ENCODE measurements at places on chromosomes 2 and 18. TPM values are rescaled to one million over a fixed set of nuclear protein-coding genes. Genes with fewer than 3 reads are reported as not detected.

DNA sequence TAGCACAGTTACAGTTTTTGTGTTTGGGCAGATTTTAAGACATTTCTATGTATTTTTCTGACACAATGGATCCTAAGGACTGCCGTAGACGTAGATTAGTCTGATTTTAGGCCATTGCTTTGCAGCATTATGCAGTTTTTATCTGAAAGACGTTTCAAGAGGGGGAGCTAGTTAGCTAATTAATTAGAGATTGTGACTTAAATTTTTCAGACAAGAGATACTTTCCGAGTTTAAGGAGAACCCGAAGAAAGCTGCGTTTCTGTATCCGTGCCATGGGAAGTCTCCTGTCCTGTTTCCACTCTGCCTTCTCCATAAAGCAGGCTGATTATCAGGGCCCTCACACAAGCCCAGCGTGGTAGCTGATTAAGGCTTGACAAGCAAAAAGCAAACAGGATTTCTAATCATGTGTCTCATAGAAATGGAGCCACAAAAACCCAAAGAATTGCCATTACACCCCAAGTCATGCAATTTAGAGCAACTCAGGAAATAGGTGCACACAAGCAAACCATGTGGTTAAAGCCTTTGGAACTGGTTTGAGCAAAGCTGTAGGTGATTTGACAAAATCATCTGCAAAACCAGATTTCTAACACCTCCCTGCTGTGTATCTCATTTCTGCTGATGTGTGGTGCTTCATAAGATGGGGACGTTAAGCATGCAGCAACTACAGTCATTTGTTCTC is 808.1 kb downstream of the RNF144A start:
- no peaks in the 10 kb centered on the region for H3K27me3 ChIP-seq
- no peaks in the 10 kb centered on the region for H3K36me3 ChIP-seq
- H3K27ac ChIP-seq: no peak overlapping the region
- H3K4me3 ChIP-seq: no peak overlapping the region
- DNase-seq: peak; percentile 62

DNA sequence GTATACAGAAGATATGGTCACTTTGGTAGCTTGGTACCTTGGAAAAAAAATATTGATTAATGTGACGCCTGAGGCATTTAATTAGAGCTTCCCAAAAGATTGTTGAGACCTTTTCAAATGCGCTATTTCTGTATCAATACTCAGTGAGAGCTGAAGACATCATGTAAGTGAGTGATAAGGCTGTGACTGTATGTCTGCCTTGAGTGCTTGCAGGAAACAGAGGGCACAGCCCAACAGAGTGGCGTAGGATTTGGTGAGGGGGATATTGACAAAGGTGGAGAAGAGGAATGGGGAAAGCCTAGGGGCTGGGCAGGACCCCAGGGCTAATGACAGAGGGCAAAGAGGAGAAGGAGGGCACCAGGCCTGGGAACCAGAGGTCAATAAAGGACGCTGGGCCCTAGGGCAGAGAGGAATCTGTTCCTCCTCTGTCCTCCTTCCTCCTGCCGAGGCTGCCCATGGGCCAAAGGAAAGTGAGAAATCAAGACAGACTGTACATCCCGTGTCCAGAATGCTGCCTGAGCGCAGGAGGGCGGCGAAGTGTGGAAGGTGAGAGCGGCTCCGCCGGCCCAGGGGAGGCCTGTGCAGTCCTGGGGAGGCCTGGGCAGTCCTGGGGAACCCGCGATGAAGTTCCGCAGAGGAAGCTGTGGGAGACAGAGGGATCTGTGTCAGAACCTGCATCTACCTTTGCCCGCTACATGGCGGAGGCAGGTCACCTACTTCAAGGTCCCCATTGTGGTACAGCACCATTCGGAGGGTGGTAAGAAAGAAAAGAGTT is 228.6 kb upstream of the PIEZO2 start:
- DNase-seq: no peak
- H3K36me3 ChIP-seq: no peaks in the 10 kb centered on the region
- no peaks in the 10 kb centered on the region for H3K27me3 ChIP-seq
- H3K27ac ChIP-seq: no peak overlapping the region
- no peak overlapping the region for H3K4me3 ChIP-seq

GRCh38 chr2:19026261-19026660 is 332.2 kb downstream of the OSR1 start:
- no peak overlapping the region for H3K4me3 ChIP-seq
- H3K4me1 ChIP-seq: peaks cover 7% of the 10 kb centered on the region
- H3K36me3 ChIP-seq: no peaks in the 10 kb centered on the region
- DNase-seq: no peak
- no peaks in the 10 kb centered on the region for H3K27me3 ChIP-seq

DNA sequence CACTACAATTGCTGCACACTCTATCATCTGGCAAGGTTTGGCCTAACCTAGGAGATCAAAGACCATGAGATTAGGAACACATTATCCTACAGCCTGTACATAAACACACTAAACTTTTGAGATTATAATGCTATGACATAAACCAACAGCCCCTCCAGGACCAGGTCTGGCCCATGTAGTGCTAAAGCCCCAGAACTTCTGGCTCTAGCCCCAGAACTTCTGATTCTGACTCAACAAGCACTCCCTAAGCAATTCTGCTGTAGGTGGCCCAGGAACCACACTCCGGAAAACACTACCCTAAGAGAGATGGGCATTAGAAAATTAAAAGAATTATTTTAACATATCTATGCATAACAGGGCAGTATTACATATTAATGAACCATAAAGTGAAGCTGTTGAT is 369.5 kb upstream of the LYPD1 start:
- no peak overlapping the region for H3K27ac ChIP-seq
- H3K4me1 ChIP-seq: no peaks in the 10 kb centered on the region
- no peak overlapping the region for H3K4me3 ChIP-seq
- H3K36me3 ChIP-seq: no peaks in the 10 kb centered on the region
- H3K27me3 ChIP-seq: no peaks in the 10 kb centered on the region
- DNase-seq: no peak

DNA sequence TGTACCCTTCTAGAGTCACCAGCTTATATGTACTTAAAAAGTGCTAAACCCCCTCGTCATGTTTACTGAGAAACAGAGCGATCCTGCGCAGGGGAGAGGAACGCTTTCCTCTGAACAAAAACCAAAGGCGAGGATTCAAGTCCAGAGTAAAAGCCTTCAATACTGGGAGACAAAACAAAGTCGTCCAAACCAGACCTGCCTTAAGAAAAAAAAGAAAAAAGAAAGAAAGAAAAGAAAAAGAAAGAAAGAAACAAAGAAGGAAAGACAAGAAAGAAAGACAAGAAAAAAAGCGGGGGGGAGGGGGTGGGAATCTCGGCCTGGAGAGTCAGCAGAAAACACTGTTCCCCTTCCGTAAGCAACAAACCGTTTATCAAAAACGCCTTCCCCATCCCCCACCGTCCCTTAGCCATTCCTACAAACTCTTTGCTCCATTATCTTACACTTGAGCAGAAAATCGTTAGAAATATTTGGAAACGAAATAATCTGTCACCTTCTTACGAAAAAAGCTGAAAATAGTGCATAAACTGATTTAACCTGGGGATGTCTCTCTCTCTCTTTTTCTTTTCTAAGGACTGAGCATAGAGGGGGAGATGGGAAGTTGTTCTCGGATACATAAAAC is 3.3 kb downstream of the PTGR3 start:
- peaks cover 5% of the 10 kb centered on the region for H3K36me3 ChIP-seq
- peak overlapping the region; percentile 58 for H3K27ac ChIP-seq
- peaks cover 22% of the 10 kb centered on the region for H3K4me1 ChIP-seq

- no peaks in the 10 kb centered on the region for H3K36me3 ChIP-seq
- no peaks in the 10 kb centered on the region for H3K4me1 ChIP-seq
- no peak overlapping the region for H3K27ac ChIP-seq
- DNase-seq: peak; percentile 39
Measured at GRCh38 chr2:26469092-26469710, 8.7 kb downstream of the OTOF start.

DNA sequence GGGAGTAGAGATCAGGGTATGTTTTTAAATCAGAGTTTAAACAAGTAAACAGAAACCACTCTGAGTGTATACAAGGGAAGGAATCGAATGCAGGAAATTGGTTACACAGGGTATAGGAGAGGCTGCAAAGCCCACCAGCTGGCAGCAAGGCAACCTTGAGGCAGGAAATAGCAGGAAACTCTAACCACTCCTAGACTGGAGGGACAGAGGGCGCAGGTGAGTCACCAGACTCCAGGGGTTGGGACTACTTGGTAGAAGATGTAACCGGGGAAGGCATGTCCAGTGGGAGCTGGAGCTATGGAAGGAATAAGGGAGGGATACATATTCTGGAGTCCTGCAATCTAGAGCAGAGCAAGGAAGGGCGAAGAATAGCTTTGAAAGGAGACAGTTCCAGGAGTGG is 152.3 kb downstream of the MEIS1 start:
- no peak overlapping the region for H3K27ac ChIP-seq
- H3K27me3 ChIP-seq: no peaks in the 10 kb centered on the region
- DNase-seq: peak; percentile 24
- no peaks in the 10 kb centered on the region for H3K36me3 ChIP-seq

- H3K27me3 ChIP-seq: peaks cover 13% of the 10 kb centered on the region
- no peaks in the 10 kb centered on the region for H3K36me3 ChIP-seq
- no peaks in the 10 kb centered on the region for H3K4me1 ChIP-seq
- no peak overlapping the region for H3K27ac ChIP-seq
Measured at GRCh38 chr2:127197475-127198385, 22.4 kb downstream of the CYP27C1 start.

DNA sequence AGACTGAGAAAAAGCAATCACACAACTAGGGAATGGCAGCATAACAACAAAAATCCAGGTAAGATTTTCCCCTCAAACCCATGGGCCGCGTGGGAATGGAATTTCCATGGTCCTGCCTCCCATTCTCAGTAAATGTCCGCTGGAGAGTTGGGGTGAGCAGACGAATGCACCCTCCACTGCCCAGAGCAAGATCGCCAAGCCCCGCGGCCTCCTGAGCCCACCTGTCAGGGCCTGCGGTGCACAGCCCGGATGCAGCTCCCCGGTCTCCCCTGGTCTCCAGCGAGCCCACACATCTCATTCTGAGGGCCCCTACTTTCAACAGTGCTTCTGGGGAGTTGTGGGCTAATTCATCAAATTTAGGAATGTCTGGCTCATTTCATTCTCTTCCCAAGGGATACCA is 327.4 kb upstream of the HS6ST1 start:
- no peaks in the 10 kb centered on the region for H3K36me3 ChIP-seq
- H3K27ac ChIP-seq: no peak overlapping the region

GRCh38 chr18:53971331-53971730 is 253.1 kb downstream of the MBD2 start:
- H3K4me1 ChIP-seq: no peaks in the 10 kb centered on the region
- H3K4me3 ChIP-seq: no peak overlapping the region
- no peak overlapping the region for H3K27ac ChIP-seq
- DNase-seq: peak; percentile 25

GRCh38 chr2:201467666-201468065 is 16.1 kb downstream of the STRADB start:
- no peak overlapping the region for H3K4me3 ChIP-seq
- H3K4me1 ChIP-seq: peaks cover 23% of the 10 kb centered on the region
- H3K27me3 ChIP-seq: no peaks in the 10 kb centered on the region
- H3K27ac ChIP-seq: no peak overlapping the region
- no peak for DNase-seq

DNA sequence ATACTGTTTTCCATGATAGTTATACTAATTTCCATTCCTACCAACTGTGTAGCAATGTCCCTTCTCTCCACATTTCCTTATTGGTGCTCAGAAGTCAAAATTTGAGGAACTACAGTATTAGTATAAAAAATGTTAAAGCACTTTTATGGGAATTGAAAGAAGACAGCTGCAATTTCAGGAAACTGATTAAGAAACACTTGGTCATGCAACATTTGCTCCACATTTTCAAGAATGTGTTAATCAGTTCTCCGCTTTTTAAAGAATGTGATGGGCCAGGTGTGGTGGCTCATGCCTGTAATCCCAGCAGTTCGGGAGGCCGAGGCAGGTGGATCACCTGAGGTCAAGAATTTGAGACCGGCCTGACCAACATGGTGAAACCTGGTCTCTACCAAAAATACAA is 33.6 kb upstream of the MGAT4A start:
- H3K4me3 ChIP-seq: no peak overlapping the region
- H3K36me3 ChIP-seq: no peaks in the 10 kb centered on the region
- H3K27ac ChIP-seq: no peak overlapping the region

DNA sequence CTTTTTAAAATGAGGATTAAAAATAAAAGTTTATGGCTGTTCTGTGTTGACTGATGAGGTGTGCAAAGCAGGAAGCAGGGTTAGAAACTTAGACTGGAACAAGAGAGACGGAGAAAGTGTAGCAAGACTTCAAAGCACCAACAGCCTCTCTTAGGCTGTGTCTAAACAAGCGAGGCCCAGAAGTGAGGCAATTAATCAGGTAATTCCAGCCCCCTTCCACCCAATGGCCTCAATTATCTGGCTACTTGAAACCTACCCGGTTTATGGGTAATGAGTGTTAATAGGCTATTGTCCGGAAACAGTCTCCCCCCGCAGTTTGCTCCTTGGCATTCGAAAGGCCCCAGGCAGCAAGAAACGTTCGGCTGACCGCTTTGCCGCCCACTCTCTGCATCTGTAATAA is 171.7 kb upstream of the MYCN start:
- H3K27ac ChIP-seq: no peak overlapping the region
- no peaks in the 10 kb centered on the region for H3K4me1 ChIP-seq
- no peaks in the 10 kb centered on the region for H3K27me3 ChIP-seq

DNA sequence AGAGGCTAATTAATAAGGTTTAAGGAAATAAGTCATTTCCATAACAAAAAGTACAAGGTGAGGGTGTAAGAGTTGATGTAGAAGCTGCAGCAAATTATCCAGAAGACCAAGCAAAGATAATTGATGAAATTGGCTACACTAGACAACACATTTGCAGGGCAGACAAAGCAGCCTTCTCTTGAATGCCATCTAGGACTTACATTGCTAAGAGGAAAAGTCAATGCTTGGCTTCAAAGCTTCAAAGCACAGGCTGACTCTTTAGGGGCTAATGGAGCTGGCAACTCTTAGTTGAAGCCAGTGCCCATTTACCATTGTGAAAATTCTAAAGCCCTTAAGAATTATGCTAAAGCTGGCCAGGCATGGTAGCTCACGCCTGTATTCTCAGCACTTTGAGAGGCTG is 728.6 kb upstream of the KLHL29 start:
- no peak overlapping the region for H3K4me3 ChIP-seq
- no peak for DNase-seq
- H3K36me3 ChIP-seq: no peaks in the 10 kb centered on the region
- no peak overlapping the region for H3K27ac ChIP-seq
- no peaks in the 10 kb centered on the region for H3K27me3 ChIP-seq

The SS18 gene
- 90.8 TPM for total RNA-seq

The CNGA3 gene
- under 0.01 TPM for total RNA-seq

The AMER3 gene
- not detected for total RNA-seq

The FSHR gene
- not detected for total RNA-seq

The IL18R1 gene
- 5.4 TPM for total RNA-seq

All from fibroblast of lung (primary cell).